CD4-positive, alpha-beta T cell treated with Interleukin-17A for 1 hour (primary cell): ENCODE measurements at places on chromosomes 12 and 14.

DNA sequence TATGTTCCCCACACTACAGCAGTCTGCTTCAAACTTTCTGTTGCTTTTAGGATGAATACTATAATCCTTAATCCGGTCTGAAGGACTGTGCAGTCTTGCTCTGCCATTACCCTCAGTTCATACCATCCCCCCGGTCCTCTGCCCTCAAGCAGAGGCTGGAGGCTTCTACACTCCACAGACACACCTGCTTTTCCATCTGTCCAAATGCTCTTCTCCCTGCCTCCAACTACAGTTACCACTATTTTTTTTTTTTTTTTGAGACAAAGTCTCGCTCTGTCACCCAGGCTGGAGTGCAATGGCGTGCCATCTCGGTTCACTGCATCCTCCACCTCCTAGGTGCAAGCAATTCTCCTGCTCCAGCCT lies 19.3 kb upstream of the KCNH3 start:
- DNase-seq, result no peak

- DNase-seq, result no peak
These were observed 19.1 kb upstream of the DCP1B start for GRCh38 chr12:2023365-2023764.

DNA sequence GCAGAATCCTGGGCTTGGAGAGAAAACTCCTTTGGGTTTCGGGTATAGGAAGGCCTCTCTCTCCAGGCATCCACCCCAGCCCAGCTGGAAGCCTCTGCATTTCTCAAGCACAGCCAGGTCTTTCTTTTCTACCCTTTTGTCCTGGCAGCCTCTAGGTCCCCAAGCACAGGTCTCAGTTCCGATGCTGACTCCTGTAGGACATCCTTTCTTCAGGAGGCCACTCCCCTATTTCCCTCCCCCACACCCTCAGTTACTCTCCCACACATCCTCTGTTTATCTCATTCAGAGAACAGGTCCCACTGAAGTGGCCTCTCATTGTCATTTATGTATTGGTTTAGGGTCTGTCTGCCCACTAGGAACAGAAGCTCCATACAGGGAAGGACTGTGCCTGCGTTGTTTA lies 352.6 kb downstream of the VRK1 start:
- DNase-seq, result no peak

DNA sequence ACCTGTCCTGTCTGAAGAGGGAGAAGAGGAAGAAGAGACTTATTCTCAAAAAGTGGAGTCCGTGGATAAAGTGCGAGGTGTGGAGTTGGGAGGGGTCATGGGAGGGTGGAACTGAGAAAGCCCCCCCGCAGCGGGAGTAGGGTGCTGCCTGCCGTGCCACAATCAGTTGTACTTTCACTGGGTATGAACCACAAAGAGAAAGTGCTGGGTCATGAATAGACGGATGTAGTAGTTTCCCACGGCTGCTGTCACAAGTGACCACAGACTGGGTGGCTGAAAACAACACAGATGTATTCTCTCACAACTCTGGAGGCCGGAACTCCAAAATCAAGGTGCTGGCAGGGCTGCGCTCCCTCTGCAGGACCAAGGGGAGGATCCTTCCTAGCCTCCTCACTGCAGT lies 5.5 kb downstream of the DNAH10 start:
- DNase-seq, result peak; percentile 26

DNA sequence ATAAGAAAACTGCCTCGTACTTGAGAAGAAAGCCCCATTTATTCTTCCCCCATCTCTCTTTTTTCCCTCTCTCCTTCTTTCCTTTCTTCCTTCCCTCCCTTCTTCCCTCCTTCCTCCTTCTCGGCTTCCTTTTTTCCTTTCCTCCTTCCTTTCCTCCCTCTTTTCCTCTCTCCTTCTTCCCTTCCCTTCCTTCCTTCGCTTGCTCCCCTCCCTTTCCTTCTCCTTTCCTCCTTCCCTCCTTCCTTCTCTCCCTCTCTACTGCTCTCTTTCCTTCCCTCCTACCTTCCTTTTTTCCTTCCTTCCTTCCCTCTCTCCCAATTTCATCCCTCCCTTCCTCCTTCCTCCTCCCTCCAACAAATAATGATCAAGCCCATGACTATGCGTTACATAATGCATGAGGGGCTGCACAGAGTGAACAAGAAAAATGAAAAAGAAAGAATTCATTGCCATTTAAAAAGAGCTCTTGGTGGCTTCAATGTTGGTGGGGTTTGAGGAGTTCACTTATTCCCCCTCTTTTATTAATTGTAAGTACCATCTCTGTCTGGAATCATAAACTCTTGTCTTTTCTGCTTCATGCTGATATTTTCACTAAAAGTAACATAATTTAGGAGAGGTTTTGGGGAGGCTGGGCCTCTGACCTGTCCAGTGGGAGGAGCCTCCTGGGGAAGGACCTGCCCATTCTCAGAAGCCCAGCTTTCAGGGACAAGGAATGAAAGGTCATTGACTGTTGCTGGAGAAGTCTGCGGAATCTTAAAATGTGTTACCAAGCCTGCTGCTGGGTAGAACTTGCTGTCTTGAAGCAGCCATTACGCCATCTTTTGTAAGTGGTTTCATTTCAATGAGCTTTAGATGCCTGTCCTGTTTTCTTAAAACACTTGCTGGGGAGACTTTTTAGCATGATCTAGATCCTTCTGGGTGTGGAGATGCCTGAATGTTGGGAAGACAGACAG lies 144.3 kb downstream of the CHST11 start:
- no peak for DNase-seq

DNA sequence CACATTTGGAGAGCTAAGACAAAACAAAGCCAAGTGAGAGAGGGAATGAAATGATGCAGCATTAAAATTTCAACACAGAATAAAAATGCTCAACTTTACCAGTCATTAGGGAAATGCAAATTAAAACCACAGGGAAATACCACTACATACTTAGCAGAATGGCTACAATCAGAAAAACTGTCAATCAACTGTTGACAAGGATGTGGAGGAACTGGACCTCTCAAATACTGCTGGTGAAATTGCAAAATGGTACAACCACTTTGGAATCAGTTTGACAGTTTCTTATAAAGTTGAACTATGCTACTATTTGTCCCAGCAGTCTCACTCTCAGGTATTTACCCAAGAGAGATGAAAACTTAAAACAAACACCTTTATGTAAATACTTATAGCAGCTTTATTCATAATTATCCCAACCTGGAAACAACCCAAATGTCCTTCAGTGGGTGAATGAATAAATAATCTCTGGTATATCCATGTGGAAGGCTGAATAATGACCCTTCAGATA lies 43.8 kb upstream of the KTN1 start:
- no peak for DNase-seq

- no peak for DNase-seq
These were observed 21.8 kb upstream of the BCDIN3D start for GRCh38 chr12:49864798-49865090.

- no peak for DNase-seq
These were observed 671.8 kb downstream of the RPS29 start for GRCh38 chr14:48914382-48914781.

GRCh38 chr14:36517242-36518030 lies 2.6 kb downstream of the NKX2-1 start:
- DNase-seq, result no peak

- DNase-seq, result no peak
These were observed 63.9 kb downstream of the FZD10 start for GRCh38 chr12:130226126-130226525.

- DNase-seq, result peak; percentile 26
These were observed 22.7 kb downstream of the YY1 start for GRCh38 chr14:100261621-100262020.

GRCh38 chr14:38616959-38617358 lies 361.1 kb upstream of the CLEC14A start:
- no peak for DNase-seq

- no peak for DNase-seq
These were observed 12.2 kb downstream of the KLC1 start for GRCh38 chr14:103641161-103641560.

DNA sequence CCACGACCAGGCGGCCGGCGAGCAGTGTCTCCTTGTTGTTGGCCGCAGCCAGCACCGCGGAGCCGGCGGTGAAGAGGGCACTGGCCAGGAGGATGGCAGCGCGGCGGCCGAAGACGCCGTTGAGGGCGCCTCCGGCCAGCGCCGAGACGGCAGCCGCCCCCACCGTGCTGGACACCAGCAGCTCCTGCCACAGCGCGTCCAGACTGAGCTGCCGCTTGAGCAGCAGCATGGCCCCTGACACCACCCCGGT lies 691 bp downstream of the SLC2A13 start:
- DNase-seq, result no peak

- DNase-seq, result no peak
These were observed 45.6 kb downstream of the EVL start for GRCh38 chr14:100110816-100111215.

- peak; percentile 97 for DNase-seq
These were observed at the start of gene HSPA2 for GRCh38 chr14:64540208-64541202. TSS of gene HSPA2 (plus strand) at chr14:64540741. CDS start at chr14:64540850, 109 bp downstream.

- DNase-seq, result peak; percentile 73
These were observed 55.8 kb upstream of the VRK1 start for GRCh38 chr14:96741151-96741977.

GRCh38 chr12:13004361-13004760 lies 4.3 kb upstream of the HEBP1 start:
- DNase-seq, result no peak

- peak; percentile 11 for DNase-seq
These were observed 243.8 kb upstream of the PWP1 start for GRCh38 chr12:107441665-107442300.

DNA sequence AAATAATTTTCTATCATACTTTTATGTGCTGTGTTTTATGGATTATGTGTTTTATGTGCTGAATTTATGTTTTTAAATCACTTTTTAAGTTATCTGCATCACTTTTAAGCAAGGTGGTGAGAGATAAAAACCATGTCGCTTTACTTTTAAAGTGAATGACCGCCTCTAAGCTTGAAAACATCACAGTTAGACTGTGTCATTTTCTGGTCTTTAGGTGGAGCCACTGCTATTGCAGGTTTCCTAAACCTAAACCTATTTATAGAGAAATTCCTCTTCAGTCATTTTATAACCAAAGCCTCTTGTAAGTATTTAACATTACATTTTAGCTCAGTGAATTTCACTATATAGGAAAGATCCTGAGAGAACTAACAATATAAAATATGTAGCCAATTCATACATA lies 21.0 kb upstream of the MDM2 start:
- no peak for DNase-seq

GRCh38 chr14:104134061-104134965 lies 4.1 kb upstream of the KIF26A start:
- no peak for DNase-seq

DNA sequence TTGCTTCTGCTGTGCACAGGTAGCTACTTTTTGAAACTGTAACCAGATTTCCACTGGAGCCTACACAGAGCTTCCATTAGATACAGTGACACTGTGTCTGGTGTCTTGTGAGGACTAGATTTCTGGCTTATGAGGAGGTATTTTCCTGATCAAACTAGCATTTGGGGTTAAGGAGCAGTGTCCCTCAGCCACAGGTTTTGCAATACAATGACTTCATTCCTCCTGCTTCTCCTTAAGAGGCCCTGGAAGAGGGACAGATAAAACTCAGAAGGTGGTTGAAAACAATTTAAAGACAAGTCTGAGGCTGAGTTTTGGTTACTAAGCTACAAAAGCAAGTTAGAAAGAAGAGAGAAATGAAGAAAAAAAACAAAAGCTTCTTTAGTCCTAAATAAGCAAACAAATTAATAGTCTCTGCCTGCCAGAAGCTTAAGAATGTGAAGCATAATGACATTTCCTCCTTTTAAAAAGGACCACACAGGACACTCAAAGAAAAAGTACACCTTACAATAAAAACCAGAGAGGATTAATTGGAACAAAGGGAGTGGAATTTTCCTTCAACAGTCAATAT lies 53.0 kb downstream of the PKP2 start:
- no peak for DNase-seq

- DNase-seq, result no peak
These were observed 42.7 kb downstream of the RIN3 start for GRCh38 chr14:92556255-92556741.

GRCh38 chr12:132392389-132393244 lies 63.2 kb upstream of the GALNT9 start:
- DNase-seq, result no peak

DNA sequence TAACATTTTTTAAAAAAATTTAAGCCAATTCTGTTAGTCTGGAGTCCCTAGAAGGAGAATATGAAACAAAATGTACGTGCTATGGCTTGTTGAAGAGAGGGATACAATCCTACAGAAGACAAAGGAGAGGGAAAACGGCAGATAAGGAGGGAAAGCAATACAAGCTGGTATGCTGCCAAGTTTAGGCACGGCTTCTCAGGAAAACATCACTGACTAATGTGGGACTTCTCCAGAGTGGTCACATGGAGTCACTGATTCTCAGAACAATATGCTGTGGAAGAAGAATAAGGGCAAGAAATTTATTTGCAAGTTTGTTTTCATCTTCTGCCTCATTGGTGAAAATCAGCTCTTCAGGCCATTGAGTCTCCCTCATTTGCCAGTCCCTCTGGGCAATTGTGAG lies 22.9 kb upstream of the NR1H4 start:
- DNase-seq, result no peak

DNA sequence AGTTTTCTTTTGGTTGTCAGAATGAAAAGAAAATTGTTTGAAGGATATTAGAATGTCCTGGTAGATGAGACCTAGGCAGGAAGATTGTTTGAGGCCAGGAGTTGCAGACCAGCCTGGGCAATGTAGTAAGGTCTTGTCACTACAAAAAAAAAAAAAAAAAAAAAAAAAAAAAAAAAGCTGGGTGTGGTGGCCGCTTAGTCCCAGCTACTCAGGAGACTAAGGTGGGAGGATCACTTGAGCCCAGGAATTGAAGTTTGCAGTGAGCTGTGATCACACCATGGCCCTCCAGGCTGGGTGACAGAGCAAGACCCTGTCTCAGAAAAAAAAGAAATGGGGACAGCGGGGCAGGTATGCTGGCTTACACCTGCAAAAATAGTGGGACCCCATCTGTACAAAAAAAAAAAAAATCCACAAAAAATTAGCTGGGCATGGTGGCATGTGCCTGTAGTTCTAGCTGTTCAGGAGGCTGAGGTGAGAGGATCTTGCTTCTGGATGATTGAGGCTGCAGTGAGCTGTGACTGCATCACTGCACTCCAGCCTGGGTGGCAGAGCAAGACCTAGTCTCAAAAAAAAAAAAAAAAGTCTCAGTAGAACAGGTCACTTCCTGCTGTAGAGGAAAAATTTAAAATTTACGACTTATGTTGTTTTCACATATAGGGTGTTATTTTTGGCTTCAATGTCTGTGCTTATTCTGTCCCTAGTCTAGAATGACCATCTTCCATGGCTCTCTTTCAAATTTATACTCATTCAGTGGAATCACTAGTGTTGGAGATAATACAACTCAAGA lies 70.7 kb downstream of the PPHLN1 start:
- DNase-seq, result no peak

DNA sequence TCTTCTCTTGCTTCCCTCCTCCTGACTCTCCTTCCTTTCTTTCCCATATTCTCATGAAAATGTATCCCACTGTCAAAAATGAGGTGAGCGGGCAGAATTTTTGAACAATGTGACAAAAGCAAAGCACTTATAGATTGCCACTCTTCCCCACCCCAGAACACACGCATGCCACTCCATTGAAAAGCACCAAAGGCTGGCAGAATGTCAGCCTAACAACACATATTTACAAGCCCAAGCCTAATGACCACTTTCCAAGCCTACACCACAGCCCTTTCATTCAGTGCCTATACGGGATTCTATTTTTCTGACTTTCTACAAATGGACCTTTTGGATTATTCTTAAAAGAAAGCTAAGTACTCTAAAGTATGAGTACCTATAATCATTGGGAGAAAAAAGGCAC lies 62.9 kb upstream of the METAP2 start:
- no peak for DNase-seq
